ENCODE measurements at places on chromosomes 7 and 10.

- DNase-seq: no peak
Measured at GRCh38 chr7:94039368-94040035, 35.3 kb upstream of the BET1 start.

- DNase-seq: no peak
Measured at GRCh38 chr7:152108359-152108758, 82.9 kb downstream of the GALNT11 start.

GRCh38 chr10:3835770-3836169 lies 50.8 kb upstream of the KLF6 start:
- no peak for DNase-seq

DNA sequence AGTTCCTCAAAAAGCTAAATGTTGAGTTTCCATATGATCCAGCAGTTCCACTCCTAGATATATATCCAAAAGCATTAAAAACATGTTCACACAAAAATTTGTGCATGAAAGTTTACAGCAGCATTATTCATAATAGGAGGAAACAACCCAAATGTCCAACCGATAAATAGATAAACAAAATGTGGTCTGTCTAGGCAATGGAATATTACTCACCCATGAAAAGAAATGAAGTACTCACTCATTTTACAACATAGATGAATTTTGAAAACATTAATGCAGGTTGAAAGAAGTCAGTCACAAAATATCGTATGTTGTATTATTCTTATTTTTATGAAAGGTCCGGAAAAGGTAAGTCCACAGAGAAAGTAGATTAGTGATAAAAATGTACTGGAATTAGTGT lies 34.0 kb downstream of the BMPR1A start:
- no peak for DNase-seq

GRCh38 chr7:101390901-101391301 lies 28.2 kb downstream of the COL26A1 start:
- peak; percentile 28 for DNase-seq

- DNase-seq: no peak
Measured at GRCh38 chr7:116540743-116541142, 15.9 kb downstream of the CAV1 start.

DNA sequence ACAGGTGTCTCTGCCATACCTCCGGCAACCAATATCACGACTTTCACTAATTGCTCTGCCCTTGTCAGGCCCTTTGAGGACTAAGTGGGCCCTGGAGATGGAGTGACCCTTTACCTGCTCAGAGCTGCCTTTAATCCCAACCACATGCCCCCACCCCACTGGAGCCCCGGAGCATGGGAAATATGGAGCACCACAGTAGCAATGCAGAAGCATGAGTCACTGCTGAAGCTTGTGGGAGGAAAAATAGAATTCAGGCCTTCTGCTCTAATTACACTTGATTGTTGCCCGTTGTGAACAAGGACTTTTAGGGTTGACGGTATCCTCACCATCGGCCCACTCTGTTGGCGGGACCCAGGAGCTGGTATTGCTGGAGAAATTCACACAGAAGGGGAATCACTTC lies 52.5 kb upstream of the FRMD4A start:
- no peak for DNase-seq

DNA sequence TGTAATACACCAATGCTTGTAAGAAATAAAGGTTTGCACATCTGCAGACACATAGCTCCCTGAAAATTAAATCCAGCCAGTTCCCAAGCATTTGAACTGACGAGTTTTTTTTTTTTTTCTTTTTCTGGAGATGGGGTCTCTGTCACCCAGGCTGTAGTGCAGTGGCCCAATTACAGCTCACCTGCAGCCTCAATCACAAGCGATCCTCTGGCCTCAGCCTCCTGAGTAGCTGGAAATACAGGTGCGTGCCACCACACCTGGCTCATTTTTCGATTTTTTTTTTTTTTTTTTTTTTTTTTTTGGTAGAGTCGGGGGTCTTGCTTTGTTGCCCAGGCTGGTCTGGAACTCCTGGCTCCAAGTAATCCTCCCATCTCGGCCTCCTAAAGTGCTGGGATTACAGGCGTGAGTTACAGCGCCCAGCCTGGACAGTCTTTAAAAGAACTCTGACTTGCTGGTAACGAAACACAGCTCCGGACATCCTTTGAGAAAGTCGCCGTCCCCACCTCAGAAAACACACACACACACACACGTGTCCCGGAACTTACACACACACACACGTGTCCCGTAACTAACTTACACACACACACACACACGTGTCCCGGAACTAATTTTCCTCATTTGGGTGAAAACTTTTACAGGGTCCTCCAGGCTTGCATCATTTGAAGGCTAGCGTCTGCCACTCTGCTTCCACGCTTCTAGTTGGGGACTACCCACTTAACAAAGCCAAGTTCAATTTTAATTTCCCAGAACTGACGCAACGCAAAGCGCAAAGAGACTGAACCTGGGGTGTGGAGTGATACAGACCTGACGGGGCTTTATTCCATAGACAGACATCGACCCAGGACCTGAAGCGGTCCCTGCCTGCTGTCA lies 18.6 kb downstream of the OCM2 start:
- peak; percentile 22 for DNase-seq

- DNase-seq: no peak
Measured at GRCh38 chr7:25776744-25777123, 375.3 kb upstream of the NFE2L3 start.

DNA sequence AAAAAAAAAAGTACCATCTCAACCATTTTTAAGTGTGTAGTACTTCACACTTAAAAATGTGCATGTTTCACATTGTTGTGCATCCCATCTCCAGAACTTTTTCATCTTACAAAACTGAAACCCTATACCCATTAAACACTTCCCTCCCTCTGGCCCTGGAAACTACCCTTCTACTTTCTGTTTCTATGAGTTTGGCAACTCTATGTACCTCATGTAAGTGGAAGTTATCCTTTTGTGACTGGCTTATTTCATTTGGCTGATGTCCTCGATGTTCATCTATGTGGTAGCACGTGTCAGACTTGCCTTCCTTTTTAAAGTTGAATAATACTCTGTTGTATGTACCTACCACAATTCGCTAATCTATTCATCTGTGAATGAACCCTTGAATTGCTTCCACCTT lies 12.2 kb downstream of the KCNMA1 start:
- no peak for DNase-seq

GRCh38 chr10:48231699-48232315 lies 42.7 kb downstream of the FRMPD2 start:
- DNase-seq: no peak

Data from GM03348 (cell line).